B cell (primary cell): ENCODE measurements at places on chromosomes 1 and 21. TPM values are rescaled to one million over a fixed set of nuclear protein-coding genes. Genes with fewer than 3 reads are reported as not detected.

GRCh38 chr1:26516987-26517765, 12.4 kb upstream of the RPS6KA1 start:
- H3K27ac ChIP-seq, result no peak overlapping the region
- DNase-seq, result no peak
- H3K4me3 ChIP-seq, result no peak overlapping the region
- no peaks in the 10 kb centered on the region for H3K36me3 ChIP-seq
- H3K4me1 ChIP-seq, result no peaks in the 10 kb centered on the region

DNA sequence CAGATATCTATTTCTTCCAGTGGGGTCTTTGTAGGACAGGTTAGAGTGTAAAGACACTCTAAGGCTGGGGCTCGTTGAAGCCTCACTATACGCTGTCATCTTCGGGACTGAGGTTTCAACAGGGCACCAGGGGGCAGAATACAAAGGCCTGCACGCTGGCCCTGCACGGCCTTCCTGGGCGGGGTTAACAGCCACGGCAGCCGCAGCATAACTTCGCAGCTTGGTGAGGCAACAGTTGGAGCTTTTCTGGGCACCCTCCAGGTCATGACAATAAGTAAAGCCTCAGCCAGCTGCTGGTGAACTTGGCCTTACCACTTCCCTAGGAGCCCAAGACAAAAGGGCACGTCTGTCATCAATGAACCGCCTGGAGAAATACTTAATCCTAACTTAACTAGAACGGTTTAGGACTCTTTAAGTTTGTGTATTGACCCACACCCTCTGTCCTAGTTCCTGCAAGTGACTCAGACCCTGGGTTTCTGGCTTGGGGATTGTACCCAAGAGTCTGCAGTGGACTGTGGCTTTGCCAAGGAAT, 2.3 kb upstream of the RUNX1 start:
- peak overlapping the region; percentile 69 for H3K27ac ChIP-seq
- no peaks in the 10 kb centered on the region for H3K27me3 ChIP-seq
- no peak overlapping the region for H3K4me3 ChIP-seq
- no peaks in the 10 kb centered on the region for H3K36me3 ChIP-seq

- H3K36me3 ChIP-seq, result no peaks in the 10 kb centered on the region
- no peak for DNase-seq
- H3K27ac ChIP-seq, result no peak overlapping the region
- no peak overlapping the region for H3K4me3 ChIP-seq
- H3K4me1 ChIP-seq, result no peaks in the 10 kb centered on the region
- no peaks in the 10 kb centered on the region for H3K27me3 ChIP-seq
Measured at GRCh38 chr1:164716992-164717703, 158.2 kb downstream of the PBX1 start.

Gene SLC2A5
- total RNA-seq, result 28.8 and 29.5 TPM in 2 replicates

- H3K36me3 ChIP-seq, result no peaks in the 10 kb centered on the region
- H3K4me1 ChIP-seq, result peaks cover 31% of the 10 kb centered on the region
- H3K4me3 ChIP-seq, result peak overlapping the region; percentile 68
Measured at GRCh38 chr1:38858833-38859560, 575 bp downstream of the RRAGC start.

Gene SLC26A9
- not detected in 2 replicates for total RNA-seq

DNA sequence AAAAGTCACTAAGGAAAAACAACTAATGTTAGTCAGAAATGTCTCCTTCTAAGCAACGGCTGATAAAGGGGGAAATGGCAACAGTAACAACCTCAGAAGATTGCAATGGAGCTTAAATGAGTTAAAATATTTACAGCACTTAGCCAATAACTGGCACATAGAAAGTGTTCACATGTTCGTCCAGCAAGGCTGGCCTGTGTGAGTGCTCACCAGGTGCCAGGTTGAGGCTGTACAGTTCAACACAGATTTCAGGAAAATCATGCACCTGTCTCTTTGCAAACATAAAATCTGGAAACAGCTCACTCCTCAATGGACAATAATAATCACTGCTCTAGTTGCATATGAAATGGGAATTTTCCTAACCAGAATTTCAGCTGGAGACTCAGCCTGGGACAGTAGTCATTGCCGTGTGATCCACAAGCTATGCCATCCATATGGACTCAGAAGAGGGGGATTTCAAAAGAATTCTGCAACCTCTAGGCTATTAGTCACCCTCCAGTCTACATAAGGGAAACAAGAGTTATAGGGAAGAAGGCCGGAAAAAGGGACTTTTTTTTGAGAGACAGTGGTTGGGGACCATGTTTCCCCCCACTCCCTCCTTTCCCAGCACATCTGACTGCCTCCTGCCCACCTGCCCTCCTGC, 68.6 kb downstream of the SYDE2 start:
- H3K4me1 ChIP-seq, result no peaks in the 10 kb centered on the region
- DNase-seq, result no peak

Gene NDC1
- total RNA-seq, result 12.0 and 15.7 TPM in 2 replicates

Gene PLPPR4
- not detected in 2 replicates for total RNA-seq

GRCh38 chr21:15752763-15753407, 23.1 kb downstream of the USP25 start:
- no peaks in the 10 kb centered on the region for H3K27me3 ChIP-seq
- H3K36me3 ChIP-seq, result no peaks in the 10 kb centered on the region
- H3K4me1 ChIP-seq, result peaks cover 25% of the 10 kb centered on the region
- no peak for DNase-seq
- H3K27ac ChIP-seq, result no peak overlapping the region

DNA sequence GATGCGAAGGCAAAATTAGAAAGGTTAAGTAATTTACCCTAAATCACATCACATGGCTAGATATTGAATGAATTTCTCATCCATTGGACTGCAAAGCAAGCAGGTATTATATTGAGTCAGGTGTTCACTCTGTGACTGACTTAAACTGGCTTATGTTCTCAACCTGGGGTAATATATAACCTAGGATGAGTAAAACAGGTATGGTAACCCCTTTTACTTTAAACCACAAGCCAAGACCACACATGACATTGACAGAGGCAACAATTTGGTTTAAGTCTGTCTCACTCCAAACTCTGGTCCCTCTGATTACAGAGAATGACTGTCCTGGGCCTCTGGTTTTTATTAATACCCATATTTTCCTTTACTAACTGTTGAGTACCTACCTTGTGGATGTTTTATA, 33.3 kb downstream of the MAEL start:
- H3K4me3 ChIP-seq, result no peak overlapping the region
- H3K36me3 ChIP-seq, result no peaks in the 10 kb centered on the region
- H3K27ac ChIP-seq, result no peak overlapping the region
- H3K27me3 ChIP-seq, result no peaks in the 10 kb centered on the region
- DNase-seq, result no peak
